ENCODE measurements at places on chromosomes 5 and 9.
A peak's percentile ranks its signal among the peaks of the same experiment; 100 is the strongest.

DNA sequence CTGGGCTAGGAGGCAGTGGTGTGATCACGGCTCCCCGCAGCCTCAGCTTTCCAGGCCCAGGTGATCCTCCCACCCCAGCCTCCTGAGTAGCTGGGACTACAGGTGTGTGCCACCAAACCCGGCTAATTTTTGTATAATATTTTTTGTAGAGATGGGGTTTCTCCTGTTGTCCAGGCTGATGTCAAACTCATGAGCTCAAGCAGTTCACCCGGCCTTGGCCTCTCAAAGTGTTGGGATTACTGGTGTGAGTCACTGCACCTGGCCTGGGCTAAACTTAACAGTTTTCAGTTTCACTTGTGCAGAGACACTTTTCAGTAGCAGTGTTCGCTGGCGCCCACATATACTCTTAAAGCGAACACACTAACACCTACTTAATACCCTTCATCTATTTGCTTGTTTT lies 205.6 kb upstream of the ZNF608 start:
- DNase-seq: no peak

GRCh38 chr5:89279391-89280036 lies 396.5 kb upstream of the MEF2C start:
- DNase-seq: no peak

DNA sequence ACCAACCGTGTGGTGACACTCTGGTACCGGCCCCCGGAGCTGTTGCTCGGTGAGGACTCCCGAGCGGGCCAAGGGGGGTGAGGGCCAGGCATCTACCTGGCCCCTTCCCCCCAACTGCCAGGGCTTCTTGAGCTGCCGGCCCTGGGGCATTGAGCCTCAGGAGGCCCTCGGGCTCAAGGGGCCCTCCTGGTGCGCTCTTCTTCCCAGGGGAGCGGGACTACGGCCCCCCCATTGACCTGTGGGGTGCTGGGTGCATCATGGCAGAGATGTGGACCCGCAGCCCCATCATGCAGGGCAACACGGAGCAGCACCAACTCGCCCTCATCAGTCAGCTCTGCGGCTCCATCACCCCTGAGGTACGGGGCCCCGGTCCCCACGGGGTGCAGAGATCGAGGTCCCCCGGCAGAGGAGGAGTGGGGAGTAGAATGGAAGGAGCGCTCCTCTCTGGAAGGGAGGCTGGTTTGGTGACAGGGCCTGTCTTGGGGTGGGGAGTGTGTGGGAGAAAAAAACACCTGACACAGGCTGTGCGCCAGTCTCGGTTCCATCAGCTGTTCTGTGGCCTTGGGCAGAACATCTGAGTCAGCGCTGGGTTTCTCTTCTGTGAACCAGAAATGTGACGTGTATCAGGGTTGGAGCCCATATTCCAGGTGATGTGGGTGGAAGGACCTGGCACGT lies 2.6 kb downstream of the CDK9 start:
- DNase-seq: peak; percentile 50

- DNase-seq: no peak
Measured at GRCh38 chr9:118871531-118871930, 497.7 kb downstream of the BRINP1 start.

DNA sequence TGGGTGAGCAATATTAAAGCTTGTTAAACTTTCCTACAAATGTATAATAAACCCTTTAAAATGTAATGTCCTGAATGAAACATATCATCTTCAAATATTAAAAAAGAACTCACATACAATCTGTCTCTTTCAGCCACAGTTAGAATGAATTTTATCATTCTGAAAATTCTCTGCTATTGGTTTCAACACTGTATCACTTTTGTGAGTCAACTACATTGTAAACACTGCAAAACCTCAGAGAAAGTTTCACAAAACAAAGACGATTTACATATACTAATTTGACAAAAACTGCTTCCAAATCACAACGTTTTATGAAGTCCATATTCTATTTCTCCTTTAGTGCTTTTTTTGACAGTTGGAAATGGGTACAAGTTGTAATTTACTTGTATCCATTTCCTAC lies 1032.0 kb upstream of the DMAC1 start:
- no peak for DNase-seq

GRCh38 chr5:72494623-72495124 lies 12.5 kb downstream of the ZNF366 start:
- DNase-seq: no peak

DNA sequence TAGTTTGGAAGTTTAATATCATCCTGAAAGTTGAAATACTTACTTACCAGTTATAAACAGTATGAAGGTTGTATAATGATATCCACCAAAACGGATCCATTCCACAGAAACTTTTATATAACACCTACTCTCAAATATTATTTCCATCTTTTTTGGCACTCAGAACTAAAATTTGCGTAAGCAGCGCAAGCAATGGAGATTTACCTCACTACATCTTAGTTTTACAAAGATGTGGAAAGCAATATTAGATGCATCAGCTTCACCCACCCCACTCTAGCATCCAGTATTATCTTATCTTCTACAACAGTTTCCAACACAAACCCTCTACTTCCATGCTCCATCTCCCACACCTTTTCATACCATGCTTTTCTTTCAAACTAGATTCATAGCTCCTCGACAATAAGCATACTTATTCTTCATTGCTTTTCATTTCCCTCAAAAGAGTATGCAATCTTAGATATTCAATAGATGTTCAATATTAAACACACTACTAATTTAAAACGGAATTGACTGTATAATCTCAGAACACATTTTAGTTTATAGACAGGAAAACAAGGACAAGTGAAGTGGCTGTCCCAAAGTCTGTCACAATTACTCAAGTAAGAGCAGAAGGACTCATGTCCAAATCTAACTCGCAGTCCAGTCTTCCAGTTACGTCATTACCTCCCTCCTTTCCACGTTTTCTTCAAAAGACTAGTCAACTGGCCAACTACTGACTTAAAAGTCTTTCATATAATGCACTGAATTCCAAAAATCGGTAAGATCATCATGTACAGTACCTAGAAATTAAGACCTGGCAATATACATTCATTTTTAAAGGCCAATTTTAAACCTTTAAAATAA lies 2.2 kb downstream of the PPP2CA start:
- no peak for DNase-seq

- DNase-seq: no peak
Measured at GRCh38 chr5:106459541-106459940, 1211.2 kb downstream of the EFNA5 start.

All from activated CD4-positive, alpha-beta T cell treated with anti-CD3 and anti-CD28 coated beads for 24 hours (primary cell).